ENCODE measurements at places on chromosomes 3 and 15.

DNA sequence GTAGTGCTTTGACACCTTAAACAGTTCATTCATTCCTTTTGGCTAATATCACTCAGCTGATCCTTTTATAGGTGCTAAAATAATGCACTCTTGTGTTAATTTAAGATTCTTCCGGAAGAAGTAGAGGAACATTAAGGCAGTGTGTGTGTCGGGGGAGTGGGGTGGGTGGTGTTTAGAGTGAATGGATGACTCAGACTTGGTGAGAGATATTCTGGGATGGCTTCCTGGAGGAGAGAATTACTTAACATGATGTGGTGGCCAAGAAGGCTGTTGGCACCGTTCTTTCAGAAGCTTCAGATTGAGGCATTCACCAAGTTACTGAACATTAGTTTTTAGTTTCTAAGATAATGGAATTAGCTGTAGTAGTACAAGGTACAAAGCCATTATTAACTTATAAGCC is 125.6 kb upstream of the ROPN1 start:
- DNase-seq = no peak

DNA sequence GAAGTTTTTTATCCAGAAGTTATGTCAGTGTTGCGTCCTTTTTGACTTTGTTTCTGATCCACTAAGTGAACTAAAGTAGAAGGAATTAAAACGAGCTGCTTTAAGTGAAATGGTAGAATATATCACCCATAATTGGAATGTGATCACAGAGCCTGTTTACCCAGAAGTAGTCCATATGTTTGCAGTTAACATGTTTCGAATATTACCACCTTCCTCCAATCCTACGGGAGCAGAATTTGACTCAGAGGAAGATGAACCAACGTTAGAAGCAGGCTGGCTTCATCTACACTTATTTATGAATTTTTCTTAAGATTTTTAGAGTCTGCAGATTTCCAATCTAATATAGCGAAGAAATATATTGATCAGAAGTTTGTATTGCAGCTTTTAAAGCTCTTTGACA is 57.6 kb downstream of the DNAH1 start:
- DNase-seq = no peak

DNA sequence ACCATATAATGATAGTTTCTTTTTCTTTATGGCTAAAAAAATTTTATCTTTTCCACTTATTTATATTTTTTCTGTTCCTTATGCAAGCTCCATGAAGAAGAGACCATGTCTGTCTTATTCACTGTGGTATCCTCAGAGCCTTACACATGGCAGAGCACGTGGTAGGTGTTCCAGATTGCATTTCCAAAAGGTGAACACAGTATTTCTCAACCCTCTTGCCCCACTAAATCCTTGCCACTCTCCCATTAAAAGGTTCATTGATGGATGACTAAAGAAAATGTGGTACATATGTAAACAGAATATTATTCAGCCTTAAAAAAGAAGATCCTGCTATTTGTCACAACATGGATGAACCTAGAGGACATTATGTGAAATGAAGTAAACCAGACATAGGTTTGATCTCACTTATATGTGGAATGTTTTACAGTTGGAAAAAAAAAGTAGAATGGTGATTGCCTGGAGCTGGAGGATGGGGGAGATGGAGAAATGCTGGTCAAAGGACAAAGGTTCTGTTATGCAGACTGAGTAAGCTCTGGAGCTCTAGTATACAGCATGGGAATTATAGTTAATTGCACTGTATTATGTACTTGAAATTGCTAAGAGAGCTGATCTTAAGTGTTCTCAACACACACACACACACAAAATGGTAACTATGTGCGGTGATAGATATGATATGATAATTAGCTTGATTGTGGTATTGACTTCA is 266.7 kb downstream of the CNTN3 start:
- no peak for DNase-seq

DNA sequence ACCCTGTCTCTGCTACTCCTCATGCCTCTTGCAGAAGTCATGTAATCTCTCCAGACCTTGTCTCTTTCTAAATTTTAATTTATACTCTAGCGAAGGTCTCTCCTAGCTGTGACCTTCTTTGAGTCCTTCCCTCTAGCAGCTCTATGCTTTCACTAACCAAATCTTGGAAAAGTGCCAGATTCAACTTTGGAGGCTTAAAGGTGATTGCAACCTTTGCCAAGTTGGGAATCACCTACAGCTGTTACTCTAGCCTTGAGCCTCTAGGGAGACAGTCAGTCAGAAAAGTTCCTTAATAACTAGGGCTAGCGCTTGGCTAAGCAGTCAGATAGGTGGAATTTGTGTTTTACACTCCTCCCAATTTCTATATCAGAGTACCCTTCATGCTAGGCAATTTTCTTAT is 46.1 kb upstream of the ABI3BP start:
- no peak for DNase-seq

DNA sequence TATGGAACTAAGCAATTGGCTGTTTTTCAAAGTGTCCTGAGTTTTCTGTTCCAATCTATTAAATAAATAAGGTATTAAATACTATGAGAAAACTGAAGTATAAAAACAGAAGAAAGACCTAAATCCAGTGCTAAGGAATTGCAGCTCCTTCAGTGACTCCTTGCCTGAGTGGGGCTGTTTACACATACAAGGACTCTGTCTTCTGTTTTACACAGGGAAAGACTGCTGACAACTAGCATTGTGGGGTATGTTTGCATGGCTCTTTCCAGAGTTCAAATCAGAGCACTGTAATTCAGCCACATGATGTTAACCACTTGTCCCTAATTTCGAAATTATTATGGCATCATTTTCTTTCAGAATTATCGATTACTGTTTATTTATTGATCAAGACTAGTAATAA is 31.3 kb upstream of the MEIS2 start:
- DNase-seq = no peak

GRCh38 chr15:91751611-91752010 is 101.9 kb upstream of the SLCO3A1 start:
- DNase-seq = no peak

DNA sequence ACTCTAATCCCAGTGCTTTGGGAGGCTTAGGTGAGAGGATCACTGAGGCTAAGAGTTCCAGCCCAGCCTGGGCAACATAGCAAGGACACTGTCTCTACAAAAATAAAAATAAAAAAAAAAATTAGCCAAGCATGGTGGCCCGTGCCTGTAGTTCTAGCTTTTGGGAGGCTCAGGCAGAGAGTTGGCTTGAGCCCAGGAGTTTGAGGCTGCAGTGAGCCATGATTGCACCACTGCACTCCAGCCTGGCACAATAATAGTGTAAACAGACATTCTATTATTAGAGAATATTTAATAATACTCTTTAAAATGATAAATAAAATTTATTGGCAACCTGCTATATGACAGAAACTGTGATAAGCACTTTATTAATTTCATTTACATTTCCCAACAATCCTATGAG is 908.9 kb downstream of the TUSC7 start:
- no peak for DNase-seq

GRCh38 chr15:91050128-91050455 is 27.7 kb upstream of the VPS33B start:
- no peak for DNase-seq

DNA sequence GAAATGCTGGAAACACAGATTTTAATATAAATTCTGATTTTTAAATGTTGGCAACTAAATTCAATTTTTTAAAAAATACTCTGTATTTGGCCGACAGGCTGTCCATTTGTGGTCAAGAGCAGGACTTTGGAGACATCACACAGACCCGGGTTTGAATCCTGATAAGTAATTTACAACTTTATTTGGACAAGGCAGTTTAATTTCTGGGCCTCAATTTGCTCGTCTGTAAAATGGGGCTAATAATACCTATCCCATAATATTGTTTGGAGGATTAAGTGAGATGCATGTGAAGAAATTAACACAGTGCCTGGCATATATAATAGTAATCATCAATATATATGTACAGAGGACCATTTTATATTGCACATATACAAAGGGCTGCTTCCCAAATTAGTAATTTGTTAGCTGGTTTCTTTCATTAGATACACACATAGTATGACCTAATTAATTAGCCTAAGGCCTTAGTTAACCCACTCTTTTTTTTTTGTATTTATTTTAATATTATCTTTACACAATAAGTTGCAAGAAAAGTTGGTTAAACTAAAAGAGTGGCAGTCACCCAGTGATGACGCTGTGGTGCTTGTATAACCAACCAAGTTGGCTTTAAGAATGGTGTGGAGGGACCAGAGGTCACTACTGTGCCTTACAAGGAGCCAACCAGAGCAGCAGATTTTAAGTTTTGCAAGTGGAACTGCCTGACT is 665 bp downstream of the PIGB start:
- no peak for DNase-seq

GRCh38 chr15:59995568-59996297 is 8.4 kb upstream of the FOXB1 start:
- DNase-seq = no peak

DNA sequence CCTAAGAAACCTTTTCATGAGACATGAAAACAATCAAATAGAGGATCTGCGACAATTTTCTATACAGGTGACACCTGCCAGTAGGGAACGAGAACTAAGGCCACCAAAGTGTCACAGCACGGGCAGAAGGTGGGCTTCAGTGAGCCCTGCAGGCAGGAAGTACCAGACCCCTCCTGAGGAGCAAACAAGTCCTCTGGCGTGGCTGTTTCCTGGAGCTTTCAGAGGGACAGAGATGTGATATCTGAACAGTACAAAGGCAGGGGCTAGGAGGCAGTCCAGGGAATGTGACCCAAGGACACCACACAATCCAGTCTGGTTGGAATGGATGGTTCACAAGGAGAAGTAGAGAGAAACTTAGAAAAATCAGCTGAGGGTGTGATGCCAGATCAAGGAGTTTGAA is 16.8 kb downstream of the POMGNT2 start:
- no peak for DNase-seq
